ENCODE measurements at places on chromosomes 2 and 18.

- DNase-seq: no peak
Measured at GRCh38 chr2:141534666-141535362, 596.0 kb downstream of the LRP1B start.

GRCh38 chr18:26268454-26268853, 42.2 kb downstream of the TAF4B start:
- no peak for DNase-seq

DNA sequence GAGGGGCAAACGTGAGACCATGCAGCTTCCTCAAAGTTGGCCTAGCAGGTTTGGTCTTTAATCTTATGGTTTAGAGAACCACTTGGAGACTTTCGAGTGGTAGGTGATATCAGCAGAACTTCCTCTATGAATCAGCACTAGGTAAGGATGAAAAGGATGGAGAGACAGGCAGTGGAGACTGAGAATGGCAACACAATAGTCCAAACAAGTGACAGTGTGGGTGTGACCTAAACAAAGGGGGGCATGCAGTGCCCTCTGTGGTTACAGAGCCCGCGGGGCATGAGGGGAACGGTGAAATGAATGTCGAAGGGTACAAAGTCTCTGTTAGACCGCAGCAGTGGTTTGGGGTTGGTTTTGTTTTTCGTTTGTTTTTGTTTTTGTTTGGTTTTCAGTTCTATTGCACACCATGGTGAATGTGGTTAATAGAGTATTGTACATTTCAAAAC, 143.9 kb downstream of the L3MBTL4 start:
- no peak for DNase-seq

DNA sequence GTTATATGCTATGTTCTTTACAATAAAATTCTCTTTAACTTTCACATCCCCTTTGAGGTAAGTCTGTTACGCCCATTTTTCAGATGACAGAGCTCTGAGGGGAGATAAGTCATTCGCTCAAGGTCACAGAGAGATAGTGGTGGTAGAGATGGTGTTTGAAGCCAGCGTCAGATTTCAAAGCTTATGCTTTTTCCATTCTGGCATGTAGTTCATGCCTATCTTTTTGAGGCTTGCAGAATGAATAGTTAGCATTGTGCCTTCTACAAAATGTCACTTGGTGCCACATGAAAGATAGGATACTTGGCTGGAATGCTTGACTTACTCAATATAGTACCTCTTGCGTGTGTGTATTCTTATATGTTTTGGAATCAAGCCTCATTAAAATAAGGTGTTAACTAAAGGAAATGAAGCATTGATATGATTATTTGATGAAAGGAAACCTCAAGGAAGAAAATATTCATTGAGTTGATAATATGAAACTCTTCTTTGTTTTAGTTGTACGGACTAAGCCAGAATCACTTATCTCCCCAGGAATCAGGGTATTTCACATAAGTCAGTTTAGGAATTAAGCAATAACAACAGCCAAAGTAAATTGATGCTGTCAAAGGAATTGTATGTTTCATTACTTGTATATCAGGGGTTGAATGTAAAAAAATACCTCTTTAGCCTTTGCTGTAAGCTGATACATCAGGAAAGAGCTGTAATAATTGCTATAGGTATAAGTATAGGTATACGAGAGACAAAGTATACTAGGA, 15.5 kb downstream of the SPATS2L start:
- no peak for DNase-seq

DNA sequence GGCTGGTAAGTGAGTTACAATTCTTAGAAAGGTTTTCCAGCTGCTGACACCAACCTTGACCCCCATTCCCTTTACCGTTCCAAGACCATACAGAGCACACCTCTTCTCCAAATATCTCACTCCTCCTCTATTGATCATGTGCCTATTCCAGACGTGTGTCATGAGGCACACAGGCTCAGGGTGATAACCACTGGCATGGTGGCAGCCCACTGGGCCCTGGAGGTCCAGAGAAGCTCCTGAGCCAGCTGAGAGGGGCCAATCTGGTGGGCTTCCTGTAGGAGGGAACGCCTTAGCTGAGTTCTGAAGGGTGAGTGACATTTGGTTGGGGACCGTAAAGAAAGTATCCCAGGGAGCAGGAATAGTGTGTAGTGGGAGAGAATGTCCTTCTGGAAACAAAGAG, 28.3 kb downstream of the ZAP70 start:
- DNase-seq: no peak

DNA sequence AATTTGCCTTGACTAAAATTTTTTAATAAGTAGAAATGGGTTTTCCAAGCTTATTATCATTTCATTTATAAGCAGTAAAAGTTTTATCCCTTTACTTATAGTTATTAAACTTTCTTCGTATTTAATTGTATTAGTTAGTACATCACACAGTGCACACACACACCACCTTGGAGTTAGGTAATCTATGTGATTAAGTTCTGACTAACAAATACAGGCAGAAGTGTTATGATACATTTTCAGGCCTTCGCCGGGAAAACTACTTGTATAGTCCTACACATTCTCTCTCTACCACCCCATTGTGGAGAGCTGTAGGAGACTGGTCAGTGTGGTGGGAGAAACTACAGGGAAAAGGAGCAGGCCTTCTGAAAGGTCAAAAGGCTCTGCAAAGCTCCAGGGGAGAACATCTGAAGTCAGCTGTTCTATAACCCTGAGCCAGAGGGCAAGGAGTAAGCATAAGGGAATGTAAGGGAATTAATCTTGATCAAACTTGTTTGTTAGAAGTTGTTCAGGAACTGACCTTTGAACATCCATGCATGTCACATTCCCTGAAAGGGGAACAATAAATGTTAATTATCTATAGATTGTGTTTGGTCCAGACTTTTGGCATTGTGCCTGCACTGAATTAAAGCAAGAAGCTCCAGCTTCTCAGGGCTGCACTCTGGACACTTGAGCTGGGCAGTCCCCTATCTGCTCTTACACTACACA, 231.7 kb downstream of the FSIP2 start:
- DNase-seq: no peak

All from amniotic stem cell (primary cell).